SK-N-SH (cell line): ENCODE measurements at places on chromosomes 12 and 14. TPM values are rescaled to one million over a fixed set of nuclear protein-coding genes. Genes with fewer than 3 reads are reported as not detected.

- no peak for DNase-seq
Measured at GRCh38 chr12:56996793-56997545, 9.4 kb downstream of the ZBTB39 start.

DNA sequence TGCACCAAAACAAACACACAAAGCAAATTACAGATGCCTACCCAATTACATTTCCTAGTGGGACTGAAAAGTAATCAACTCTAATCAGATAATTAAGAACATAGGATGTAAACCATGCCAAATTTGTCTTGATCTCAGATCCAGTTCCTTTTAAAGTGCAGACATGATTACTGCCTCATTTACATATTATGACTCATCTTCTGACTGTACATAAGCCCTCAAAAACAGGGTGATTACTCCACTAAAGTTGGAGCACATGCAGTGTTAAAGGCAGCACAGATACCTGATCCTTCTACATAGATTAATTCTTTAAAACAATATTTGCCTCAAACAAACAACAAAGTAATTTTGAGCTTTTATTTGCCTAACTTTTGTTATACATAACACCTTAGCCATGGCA, 337.2 kb downstream of the RPS29 start:
- peak; percentile 12 for DNase-seq

The NDRG2 gene
- polyA plus RNA-seq, result 15.8 and 15.9 TPM in 2 replicates

The KRT78 gene
- polyA plus RNA-seq, result not detected in 2 replicates

The SMOC1 gene
- polyA plus RNA-seq, result not detected in 2 replicates

GRCh38 chr12:51421266-51421884, 3.3 kb upstream of the SLC4A8 start:
- peak; percentile 68 for DNase-seq

The PPP1R36 gene
- polyA plus RNA-seq, result 0.08 and 0.15 TPM in 2 replicates

The LRFN5 gene
- polyA plus RNA-seq, result not detected in 2 replicates

- DNase-seq, result no peak
Measured at GRCh38 chr14:100332797-100333196, 9.7 kb downstream of the SLC25A47 start.

GRCh38 chr12:47651368-47652254, 54.2 kb downstream of the RPAP3 start:
- DNase-seq, result peak; percentile 54

GRCh38 chr12:131403676-131404075, 307.2 kb upstream of the SFSWAP start:
- DNase-seq, result no peak

DNA sequence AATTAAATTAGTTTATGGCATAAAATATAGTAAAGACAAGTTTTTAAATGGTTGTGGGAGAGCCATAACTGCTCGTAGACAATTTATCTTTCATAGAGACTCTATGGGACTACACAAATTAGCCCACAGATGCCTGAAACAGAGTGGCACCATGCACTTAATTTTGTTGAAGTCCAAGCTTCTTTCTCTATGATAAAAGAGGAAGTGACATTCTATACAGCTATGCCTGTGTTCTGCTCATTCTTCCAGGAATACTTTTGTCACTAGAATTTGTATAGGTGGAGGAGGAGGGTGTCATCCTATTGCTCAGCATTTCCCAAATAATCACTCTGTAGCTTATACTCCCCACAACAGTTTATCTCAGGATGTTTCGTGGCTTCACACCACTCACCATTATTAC, 43.7 kb upstream of the KICS2 start:
- no peak for DNase-seq

- no peak for DNase-seq
Measured at GRCh38 chr14:78450669-78451318, 280.6 kb downstream of the NRXN3 start.

- DNase-seq, result peak; percentile 36
Measured at GRCh38 chr14:95240859-95241813, 78.6 kb downstream of the CLMN start.

GRCh38 chr12:58481811-58482210, 438.5 kb downstream of the LRIG3 start:
- no peak for DNase-seq

DNA sequence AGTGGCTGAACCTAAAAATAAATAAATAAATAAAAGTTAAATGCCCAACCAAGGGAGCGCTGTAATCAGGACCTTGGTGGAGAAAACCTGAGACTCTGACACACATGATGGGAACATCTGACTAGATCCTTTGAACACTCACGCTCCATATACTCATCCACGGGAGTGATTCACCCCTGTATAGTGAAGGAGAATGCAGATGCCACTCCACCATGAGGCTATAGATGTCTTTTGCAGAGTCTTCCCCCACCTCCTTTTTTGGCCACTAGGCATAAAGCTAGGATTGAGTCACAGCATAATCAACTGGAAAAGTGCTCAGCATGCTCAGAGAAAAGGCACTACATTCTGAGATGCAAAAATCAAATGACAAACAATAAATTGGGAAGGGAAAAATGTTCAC, 19.0 kb downstream of the ADAM20 start:
- DNase-seq, result no peak

DNA sequence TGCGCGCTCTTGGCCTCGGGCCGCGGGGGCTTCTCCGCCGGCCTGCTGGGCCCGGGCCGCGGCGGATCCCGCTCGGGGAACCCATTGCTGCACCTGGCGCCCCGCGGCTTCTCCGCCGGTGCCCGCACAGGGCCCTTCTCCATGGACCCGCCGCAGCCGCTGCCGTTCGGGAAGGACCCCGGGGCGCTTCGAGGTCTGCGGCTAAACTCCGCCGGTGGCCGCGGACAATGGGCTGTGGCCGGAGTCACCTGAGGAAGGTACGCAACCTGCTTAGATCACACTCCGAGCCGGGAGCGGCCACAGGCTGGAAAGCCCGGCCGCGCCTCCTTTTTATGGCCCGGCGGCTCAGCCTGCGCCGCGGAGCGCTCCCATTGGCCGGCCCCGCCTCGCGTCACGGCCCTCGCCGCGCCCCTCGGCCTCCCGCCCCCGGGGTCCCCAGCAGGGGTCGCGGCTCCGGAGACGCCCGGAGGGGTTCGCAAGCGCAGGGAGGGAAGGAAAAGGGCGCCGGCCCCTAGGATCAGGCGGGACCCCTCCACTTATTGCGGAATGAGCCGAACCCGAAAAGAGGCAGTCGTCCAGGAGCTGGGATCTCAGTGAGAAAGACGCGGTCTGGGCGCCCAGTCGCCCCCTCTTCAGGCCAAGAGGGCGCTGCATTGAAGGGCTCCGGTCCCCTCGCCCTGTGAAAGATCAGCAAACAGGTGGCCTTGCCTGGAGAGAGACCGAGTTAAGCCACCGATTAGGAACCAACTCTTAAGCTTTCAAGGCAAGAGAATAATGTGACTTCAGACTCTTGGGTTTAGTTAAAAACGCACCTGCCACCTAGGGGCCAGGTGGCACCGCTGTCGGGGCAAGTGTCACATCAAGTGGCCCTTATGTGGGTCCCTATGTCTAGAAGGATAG, at the start of gene GCH1:
Gene GCH1, minus strand, starts transcription at position 306 of the 900 bp plus-strand sequence. Its CDS starts 163 bp downstream, at position 143.
- DNase-seq, result peak; percentile 96

GRCh38 chr12:55843431-55843830, 695 bp upstream of the MMP19 start:
- DNase-seq, result no peak

DNA sequence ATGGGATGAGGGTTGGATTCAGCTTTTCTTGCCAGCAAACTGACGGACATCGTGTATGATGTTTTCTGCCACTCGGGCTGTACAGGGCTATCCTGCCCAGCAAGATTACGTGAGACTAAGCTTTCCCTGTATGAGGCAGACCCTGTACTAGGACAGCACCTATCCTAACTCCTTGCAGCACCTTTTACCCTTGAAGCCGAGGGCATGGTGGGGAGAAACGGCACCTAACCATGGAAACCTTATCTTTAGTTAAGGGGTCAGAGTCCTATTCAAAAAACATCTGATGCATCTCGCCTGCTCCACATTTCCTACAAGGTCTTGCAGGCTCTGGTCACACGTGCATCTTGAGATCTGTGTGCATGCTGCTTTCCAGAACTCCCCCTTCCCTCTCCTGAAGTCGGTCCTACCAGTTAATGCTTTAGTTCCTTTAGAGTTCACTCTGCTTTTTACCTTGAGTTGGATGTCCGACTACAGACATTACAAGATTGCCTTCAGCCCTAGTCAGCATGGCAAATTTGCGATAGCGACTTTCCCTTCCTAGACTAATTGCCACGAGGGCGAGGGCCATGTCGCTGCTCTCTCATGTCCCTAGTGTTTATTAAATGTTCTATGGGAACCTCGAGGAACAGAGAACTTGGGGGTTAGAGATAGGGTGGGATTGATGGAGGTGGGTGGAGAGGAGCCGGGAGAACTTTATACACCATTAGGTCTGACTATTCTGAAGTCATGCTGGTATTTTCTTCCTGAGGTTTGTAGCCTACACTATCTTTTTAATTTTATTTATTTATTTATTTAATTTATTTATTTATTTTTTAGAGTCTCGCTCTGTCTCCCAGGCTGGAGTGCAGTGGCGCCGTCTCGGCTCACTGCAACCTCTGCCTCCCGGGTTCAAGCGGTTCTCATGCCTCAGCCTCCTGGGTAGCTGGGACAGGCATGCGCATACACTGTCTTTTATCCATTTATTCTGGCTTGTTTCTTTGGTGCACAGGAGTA, 6.6 kb downstream of the RAN start:
- DNase-seq, result no peak

DNA sequence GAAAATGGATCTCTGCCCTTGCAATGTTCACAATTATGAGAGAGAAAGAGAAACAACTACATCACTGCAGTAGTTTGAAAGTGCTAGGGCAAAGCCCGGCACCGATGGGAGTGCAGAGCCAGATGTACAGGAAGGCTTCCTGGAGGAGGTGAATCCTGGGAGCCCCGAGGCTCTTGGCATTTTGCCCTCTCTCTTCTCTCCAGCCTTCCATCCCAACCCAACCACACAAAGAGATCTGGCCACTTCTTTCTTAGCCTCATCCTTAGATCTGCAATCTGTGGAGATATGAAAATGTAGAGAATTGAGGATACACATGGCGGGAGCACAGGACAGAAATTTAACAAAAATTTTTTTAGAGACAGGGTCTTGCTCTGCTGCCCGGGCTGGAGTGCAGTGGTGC, 3.3 kb upstream of the PAPLN start:
- DNase-seq, result no peak

DNA sequence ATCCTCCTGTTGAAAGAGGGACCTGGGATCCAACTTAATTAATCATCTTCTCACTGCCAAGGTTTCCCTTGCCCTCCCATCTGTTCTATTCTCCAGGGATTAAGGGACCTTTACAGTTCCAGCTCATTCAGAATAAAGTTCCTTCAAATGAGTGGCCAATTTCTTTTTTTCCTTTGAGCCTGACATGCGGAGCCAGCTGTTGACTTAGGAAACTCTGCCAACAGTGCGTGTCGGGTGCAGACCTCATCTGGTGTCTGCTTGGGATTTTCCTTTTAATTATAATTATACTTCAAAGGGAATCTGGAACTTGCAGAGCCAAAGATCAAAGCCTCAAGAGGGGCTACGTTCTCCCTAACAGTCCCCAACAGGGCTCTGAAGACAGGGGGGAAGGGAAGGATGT, 64.8 kb downstream of the CCDC60 start:
- no peak for DNase-seq

The SOCS4 gene
- 2.2 and 3.2 TPM in 2 replicates for polyA plus RNA-seq

The ZNF891 gene
- 0.33 and 0.50 TPM in 2 replicates for polyA plus RNA-seq

GRCh38 chr14:59465316-59466135, at the start of gene GPR135:
Gene GPR135 (minus strand): TSS chr14:59465380. CDS start chr14:59465226, 154 bp downstream.
- DNase-seq, result no peak

GRCh38 chr14:84029246-84029645, 1500.7 kb upstream of the FLRT2 start:
- no peak for DNase-seq

DNA sequence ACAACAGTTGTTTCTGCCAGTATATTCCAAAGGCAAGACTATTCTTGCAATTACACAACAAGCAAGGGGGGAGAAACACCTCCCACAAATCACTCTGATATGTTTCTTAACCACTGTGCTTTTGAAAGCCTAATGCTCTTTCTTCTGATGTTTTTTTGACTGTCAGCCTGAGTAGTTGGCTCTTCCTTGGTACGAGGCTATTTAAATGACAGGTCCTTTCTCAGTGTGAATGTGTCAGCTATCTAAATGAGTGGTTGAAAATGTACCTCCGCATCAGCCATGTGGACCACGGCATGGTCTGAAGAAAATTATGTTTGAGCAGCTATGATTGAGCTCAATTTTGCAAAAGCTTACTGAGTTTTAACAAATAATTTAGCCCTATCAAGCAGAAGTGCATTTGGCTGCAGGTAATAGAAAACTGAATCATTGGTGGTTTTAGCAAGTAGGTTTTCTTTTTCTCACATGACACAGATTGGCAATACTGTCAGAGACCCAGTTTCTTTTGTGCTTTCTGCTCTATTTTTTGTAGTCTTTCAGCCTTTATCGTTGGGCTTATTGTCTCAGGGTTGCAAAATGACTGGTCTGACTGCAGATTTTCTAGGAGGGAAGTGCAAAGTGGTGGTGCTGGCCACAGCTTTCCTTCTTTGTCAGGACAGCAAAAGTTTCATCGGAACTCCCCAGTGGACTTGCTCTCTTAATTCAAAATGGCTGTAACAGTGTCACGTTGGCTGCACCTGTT, 162.8 kb downstream of the RGS6 start:
- no peak for DNase-seq

The ADSS1 gene
- 11.8 and 14.3 TPM in 2 replicates for polyA plus RNA-seq

- no peak for DNase-seq
Measured at GRCh38 chr14:68703093-68703492, 89.8 kb downstream of the ZFP36L1 start.

DNA sequence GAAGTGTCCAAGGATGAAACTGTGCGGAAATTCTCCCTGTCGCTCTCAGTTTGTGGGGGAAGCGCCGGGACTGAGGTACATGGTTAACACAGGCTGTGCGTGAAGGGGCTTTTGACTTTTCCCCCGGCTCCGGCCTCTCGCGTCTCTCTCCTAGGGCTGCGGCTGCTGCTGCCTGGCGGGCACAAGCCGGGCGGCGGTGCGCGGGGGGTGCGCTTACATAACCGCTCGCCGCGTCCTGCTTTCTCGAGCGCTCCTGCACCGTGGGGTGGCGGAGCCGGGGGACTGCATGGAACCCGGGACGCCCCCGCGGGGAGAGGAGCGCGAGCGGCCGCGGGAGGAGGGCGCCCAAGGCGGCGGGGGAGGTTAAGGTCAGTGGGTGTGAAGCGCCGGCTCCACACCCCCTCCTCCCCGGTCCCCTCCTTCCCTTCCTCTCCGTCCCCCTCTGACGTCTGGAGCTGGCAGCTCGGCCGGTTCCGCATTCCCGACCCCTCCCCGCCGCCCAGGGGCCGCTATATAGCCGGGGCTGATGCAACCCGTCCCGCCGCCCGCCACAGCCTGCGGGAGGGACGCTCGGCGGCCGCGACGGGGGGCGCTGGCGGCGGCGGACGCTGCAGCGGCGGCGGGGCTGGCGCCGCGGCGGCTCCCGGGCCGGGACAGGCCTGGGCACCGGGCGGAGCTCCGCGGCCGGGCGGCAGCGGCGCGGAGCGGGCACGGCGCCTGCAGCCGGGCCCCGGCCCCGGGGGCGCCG, at the start of gene JDP2:
Gene JDP2, plus strand, starts transcription at position 541 of the 748 bp plus-strand sequence. CDS start 9,899 bp downstream, outside the sequence.
- DNase-seq, result peak; percentile 93

- peak; percentile 17 for DNase-seq
Measured at GRCh38 chr14:88218119-88218915, 104.8 kb downstream of the KCNK10 start.

GRCh38 chr12:108827941-108828340, 29.4 kb downstream of the SSH1 start:
- DNase-seq, result no peak
